ENCODE measurements at places on chromosomes 16 and 17.

DNA sequence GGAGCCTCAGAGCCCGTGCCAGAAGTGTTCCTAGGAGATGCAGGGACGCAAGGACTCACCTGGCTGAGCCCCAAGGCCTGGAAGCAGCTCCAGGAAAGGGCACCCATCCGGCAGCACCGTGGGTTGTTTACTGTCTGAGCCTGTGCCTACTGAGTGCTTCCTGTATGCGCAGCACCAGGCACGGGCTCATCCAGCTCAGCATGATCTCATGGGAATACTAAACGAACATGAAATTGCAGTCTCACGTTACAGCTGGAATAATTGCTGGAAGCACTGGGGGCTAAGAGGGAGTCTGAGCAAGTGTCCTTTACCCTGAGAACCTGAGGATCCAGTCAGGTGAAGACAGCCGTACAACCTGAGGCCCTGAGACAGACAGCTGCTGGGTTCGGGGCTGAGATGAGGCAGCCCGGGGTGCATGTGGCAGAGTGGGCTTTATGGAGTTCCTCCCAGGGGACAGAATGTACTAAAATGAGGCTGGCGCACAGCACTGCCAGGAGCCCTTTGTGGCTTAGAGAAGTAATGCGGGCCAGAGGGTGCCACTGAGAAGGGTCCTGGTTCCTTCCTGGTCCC is 5.4 kb downstream of the CTRL start:
- DNase-seq, result peak; percentile 95

DNA sequence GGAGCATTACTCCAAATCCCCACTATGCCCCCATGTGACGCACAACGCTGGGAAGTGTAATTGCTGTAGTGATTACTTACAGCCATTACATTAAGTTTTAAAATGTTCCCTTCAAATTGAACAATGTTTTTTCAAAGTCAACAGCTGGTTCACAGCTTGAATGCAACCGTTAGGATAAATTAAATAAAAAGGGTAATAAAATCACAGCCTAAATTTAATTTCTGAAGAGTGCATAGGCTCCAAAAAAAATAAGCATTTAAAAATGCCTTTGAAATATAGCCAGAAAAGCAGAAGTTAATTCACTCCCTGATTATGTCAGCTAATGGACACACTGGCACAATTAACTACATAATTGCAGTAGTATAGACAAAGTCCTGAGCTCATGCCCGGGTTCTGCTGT is 50.5 kb upstream of the KDM8 start:
- no peak for DNase-seq

- no peak for DNase-seq
Measured at GRCh38 chr16:29915590-29916247, 10.3 kb downstream of the KCTD13 start.

GRCh38 chr17:2369551-2370210 is 31.2 kb downstream of the MNT start:
- no peak for DNase-seq

DNA sequence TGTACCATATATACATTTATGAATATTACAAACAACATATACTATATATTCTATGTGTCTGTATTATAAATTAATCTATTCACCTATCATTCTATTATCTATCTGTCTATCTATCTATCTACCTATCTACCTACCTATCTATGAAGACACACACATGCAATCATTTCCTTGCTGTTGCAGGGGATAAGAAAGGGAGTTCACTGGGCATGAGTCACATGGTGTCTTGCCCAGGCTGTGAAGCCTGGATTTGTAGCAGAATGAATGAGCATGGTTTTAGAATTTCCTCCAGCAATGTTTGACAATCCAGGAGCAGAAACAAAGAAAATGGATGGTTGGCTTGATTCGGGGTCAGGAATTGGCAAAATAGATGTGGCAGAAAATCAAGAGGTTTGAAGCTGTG is 23.2 kb upstream of the FAM20A start:
- DNase-seq, result no peak

- no peak for DNase-seq
Measured at GRCh38 chr16:21590287-21590686, 9.1 kb upstream of the METTL9 start.

- no peak for DNase-seq
Measured at GRCh38 chr17:69064001-69064400, 3.3 kb upstream of the ABCA9 start.

DNA sequence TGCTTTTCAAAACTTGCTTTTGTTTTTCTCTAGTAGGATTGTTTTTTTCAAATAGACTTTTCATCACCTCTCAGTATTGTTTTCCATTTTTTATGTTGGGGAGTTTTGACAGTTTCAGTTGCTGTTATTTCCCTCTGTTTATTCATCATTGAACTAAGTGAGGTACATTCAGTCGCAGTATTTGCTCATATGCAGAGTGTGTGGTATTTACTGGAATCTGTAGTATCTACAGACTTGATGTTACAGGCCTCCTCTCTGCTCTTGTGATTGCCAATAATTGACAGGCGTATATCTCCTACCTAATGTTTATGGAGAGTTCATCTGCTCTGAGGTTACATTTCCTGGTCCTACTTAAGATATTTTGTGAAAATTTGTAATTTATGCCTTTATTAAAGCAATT is 49.6 kb downstream of the COX10 start:
- no peak for DNase-seq

- no peak for DNase-seq
Measured at GRCh38 chr16:53849994-53850393, 146.0 kb downstream of the FTO start.

- DNase-seq, result no peak
Measured at GRCh38 chr16:23181506-23181905, 1.0 kb upstream of the SCNN1G start.

- no peak for DNase-seq
Measured at GRCh38 chr17:45061606-45062205, 589 bp downstream of the NMT1 start.

DNA sequence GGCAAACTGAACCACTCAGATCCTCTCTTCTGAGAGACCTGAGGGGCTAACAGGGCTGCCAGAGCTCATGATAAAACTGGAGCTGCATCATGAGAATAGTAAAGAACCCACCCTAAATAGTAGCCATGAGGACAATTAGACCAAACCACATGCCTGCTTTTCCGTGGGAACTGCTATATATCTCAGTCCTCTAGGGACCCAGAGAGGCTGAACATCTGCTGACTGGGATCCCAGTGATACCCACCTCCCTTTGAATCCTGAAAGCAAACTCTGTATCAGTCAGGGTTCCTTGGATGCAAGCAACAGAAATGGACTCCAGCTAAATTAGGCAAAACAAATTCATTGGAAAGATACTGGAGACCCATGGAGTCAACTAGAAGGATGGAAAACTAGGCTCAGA is 6.5 kb downstream of the MT1X start:
- no peak for DNase-seq

DNA sequence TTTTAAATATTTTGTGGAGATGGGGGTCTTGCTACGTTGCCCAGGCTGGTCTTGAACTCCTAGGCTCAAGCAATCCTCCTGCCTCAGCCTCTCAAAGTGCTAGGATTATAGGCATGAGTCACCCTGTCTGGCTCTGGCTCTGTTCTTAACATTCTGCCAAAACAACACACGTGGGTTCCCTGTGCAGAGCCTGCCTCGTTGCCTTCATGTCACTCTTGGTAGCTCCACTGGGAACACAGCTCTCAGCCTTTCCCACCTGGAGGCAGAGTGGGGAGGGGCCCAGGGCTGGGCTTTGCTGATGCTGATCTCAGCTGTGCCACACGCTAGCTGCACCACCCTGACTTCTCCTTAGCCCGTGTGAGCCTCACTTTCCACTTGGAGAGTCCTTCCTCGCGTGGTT is 19.3 kb downstream of the CRISPLD2 start:
- no peak for DNase-seq

DNA sequence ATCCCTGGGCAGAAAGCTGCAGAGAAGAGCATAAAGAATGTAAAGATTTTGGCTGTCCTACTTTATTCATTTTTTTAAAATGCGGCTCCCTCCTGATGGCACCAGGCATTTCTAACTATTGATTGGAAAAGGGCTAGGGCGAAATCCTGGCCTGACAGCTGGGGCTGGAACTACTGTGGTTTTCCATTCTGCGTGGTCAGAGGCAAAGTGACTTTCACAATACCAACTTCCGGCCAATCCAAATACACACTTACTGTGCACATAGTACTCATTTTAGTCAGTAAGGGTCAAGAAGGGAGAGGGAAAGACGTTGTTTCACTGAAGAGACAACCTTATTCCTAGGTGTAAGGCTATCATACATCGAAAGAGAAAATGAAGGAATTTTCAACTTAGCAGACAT is 113.8 kb upstream of the PMFBP1 start:
- DNase-seq, result no peak

DNA sequence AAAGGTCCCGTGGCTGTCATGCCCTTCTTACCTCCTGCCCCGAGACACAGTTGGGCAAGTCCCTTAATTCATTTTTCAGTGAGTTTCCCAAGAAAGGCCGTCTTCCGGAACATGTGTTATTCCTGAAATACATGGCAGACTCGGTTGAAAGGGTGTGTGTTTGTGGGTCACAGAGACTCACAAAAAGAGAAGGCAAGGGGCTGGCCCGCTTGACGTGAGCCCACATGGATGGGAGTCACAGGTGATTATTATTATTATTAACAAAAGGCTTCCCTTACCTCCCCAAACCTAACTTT is 34.1 kb upstream of the CCR7 start:
- no peak for DNase-seq

DNA sequence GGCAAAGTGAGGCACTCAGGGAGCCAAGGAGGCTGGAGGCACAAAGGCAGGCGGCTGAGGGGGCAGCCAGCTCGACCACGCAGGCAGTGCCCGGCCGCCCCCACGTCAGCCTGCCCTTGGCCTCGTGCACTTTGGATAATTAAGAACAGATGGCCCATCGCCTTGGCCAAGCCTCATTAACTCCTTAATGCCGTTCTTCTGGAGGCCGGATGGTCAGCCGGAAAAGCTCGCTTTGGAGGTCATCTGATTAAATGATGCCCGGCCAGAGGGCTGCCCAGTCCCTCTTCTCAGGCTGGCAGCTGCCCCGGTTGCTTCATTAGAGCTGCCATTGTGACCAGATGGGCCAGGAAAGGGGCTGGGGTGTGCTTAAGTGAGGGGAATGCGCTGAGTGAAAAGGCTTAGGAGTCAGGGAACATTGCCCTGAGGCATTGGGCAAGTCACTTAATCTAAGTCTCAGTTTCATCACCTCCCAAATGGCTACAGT is 364.0 kb downstream of the NPIPA8 start:
- no peak for DNase-seq

DNA sequence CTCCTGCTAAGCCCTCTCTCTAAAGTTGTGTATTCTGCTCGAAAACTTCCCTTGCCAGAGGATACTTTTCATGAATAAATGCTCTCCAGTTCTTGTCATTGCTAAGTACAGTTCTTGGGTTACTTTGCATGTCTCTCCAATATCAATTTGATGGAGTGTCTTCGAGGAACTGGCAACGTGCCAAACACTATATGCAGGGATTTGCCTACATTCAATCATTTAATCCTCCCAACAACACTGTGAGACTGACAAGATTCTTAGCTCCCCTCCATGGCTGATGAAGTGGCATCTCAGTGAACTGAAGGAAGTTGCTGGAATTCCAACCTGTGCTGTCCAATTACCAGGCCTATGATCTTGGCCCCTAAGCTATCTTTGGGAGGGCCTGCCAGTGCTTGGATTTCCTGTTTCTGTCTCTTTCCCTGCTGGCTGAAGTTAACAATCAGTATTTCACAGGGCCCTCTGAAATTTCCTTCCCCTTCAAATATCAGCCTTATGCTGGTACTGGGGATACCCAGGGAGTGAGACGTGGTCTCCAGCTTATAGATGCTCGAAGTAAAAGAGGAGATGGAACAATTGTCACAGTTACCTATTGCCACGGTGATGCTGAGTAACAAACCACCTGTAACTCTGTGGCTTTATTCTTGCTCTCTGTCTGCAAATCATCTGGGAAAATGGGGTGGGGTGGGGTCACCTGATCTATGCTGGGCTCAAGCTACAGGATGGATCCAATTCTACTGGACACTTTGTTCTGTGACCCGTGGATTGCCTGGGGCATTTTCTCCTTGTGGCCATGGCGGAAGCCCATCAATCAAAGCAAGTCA is 19.4 kb upstream of the CRISPLD2 start:
- DNase-seq, result no peak

DNA sequence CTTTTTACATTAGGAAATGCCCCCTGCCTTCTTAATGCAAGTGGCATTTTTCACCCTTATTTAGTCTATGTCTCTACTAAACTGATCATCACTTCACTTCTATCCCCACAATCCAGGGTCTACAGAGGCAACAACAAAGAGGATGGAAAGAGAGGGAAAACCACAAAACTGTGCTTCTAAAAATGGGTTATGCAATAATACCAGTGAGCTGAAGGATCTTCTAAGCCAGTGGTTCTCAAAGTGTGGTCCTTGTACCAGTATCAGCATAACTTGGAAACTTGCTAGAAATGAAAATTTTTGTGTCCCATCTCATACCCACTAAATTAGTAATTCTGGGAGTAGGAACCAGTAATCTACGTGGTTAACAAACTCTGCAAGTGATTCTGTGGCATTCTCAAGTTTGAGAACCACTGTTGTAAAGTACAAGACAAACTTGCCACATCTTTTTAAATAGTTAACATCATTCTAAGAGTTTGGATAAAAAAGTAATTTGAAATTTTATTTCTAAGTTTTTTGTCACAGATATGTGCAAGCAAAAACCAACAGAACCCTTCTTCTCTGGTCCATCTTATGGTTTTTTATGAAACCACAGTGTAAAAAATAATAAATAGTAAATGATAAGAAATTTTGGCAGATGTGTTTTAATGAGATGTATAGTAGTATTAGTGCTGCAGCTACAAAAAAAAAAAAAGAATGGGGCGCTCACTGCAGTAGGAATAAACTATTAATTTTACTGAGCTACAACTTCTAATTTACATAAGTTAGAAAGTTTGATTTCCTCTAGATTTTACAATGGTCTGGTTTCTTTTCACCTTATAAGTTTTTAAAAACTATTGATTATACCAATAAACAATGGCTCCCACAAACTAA is 16.2 kb downstream of the CDC27 start:
- no peak for DNase-seq

DNA sequence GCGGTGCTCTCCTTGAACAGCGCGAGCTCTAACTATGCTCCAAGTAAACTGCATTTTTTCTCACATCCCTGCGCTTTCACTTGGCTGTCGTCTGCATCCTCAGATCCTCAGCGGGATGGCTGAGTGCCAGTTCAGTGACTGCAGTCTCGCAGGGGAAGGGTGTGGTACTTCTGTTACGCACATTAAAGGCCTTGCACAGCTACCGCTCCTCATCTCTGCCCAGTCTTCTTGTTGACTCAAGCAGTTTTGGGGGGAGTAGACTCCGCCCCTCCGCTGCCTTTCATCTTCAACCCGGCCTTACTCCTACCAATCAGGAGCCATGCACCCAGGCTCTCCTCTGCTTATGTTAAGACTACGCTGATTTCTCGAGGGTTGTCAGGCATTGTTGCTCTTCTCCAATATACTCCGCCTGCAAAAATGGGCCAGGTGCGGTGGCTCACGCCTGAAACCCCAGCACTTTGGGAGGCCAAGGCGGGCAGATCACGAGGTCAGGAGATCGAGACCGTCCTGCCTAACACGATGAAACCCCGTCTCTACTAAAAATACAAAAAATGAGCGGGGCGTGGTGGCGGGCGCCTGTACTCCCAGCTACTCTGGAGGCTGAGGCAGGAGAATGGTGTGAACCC is 10.0 kb downstream of the ATP5PD start:
- DNase-seq, result no peak

GRCh38 chr16:76879420-76879819 is 311.6 kb upstream of the MON1B start:
- no peak for DNase-seq
